ENCODE measurements at places on chromosomes 6 and 20.

GRCh38 chr20:47088335-47088734 lies 193.7 kb downstream of the EYA2 start:
- DNase-seq = no peak

DNA sequence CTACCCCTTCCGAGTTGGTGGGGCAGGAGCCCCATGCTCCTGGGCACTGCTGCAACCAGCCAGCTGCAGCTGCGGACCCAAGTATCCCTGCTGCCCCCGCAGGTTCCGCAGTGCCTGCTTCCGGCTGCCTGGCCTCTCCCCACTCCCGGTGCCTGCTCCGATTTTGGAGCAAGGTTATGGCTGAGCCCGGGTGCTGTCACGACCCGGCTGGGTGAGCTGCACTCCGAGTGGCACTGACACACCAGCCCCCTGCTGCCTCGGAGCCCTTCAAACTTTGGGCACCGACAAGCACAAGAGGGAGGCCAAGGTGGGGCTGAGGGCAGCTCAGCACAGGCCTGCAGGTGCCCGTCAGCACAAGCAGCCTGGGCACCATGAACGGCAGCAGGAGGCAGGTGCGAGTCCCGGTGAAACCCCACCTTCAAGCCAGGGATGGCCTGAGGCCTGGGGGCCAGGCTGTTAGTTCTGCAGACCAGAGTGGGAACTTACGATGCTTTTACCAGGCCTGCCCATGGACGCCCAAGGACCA lies 25.9 kb upstream of the HACE1 start:
- DNase-seq = no peak

DNA sequence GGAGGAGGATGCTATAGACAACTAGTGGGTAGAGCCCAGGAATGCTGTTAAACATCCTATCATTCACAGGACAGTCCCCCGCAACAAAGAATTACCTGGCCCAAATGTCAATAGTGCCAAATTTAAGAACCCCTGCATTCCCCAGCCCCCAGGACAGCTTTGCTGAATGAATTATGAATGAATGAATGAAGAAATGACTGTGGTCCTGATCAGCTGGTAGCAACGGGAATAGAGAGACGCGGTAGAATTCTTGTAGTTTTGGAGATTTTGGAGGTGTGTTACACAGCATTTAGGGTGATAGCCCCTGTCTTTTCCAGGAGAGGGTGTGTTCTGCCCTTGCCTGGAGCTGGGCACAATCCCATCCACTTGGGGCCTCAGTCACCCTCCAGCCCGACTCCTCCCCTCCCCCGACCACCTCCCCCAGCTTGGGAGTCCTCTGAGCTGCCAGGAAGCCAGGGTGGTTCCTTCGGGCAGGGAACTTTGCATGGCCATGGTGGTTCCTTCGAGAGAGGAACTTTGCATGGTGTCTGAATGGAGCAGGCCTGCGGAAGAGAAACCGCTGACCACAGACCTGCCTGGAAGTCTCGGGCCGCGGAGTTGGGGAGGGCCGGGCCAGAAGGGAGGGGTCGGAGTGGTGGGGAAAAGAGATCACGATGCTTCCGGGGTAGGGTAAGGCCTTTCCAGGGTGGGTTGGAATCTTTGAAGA lies 1.0 kb upstream of the HCK start:
- peak; percentile 85 for DNase-seq

DNA sequence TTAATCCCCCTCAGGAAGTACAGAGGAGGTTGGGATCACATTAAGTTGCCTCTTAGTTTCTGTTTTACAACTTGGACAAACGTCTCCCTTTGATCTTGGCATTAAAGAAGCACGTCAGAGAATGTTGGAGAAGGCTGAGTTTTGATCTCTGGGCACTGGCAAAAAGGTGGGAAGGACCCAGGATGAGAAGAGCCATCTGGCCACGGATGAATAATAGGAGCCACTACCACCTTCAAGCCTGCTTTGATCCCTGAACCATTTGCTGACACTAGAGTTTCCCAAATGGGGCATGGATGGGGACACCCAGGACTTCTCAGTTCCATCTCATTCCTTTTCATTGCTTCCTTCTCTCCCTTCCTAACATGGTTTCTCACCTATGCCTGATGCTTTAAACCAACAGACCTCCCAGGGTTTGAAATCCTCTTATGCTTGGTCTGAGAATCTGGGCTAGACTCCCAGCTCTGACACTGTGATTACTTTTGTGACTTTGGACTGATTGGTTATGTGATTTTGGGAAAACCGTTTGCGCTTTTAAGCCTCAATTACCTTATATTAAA lies 5.8 kb downstream of the TM9SF4 start:
- DNase-seq = no peak

GRCh38 chr20:25042531-25043498 lies 15.1 kb downstream of the ACSS1 start:
- DNase-seq = peak; percentile 93

- DNase-seq = no peak
These were observed 123.1 kb upstream of the GJE1 start for GRCh38 chr6:142009647-142010046.

- DNase-seq = no peak
These were observed 146.7 kb upstream of the TAB2 start for GRCh38 chr6:149170564-149171452.

Measured in KBM-7 (cell line).